Testis (tissue), 5 donors: ENCODE measurements at places on chromosomes 2 and 18. TPM values are rescaled to one million over a fixed set of nuclear protein-coding genes. Genes with fewer than 3 reads are reported as not detected.

KIAA2012 gene
- total RNA-seq = 1.1 TPM

EGR4 gene
- total RNA-seq = 12.5 TPM

CENPA gene
- 5.0 TPM for total RNA-seq

- H3K36me3 ChIP-seq = no peaks in the 10 kb centered on the region
- peaks cover 8% of the 10 kb centered on the region for H3K4me1 ChIP-seq
- no peaks in the 10 kb centered on the region for H3K27me3 ChIP-seq
These were observed 1.1 kb downstream of the ROCK2 start for GRCh38 chr2:11343368-11343649.

- no peaks in the 10 kb centered on the region for H3K27me3 ChIP-seq
- no peak for DNase-seq
- H3K36me3 ChIP-seq = no peaks in the 10 kb centered on the region
- no peak overlapping the region for H3K4me3 ChIP-seq
These were observed 42.9 kb downstream of the ARHGEF33 start for GRCh38 chr2:38932586-38932985.

DNA sequence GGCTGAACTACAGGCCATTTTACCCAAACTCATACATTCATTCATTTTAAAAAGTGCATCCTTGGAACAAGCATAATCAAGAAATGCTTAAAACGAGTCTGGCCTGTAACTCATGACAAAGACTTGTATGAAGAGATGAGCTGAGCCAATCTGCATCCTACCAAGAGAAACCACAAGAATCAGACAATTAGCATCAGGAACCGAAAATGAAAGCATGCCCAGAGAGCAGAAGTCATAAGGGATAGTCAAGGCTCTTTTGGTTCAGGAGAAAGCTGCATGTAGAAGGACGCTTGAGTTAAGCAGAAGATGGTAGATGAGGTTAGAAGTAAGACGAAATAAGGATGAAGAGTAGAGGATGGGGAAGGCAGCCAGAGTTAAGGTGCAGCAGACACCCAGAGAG is 137.0 kb upstream of the CTNNA2 start:
- no peaks in the 10 kb centered on the region for H3K4me1 ChIP-seq
- H3K4me3 ChIP-seq = no peak overlapping the region
- H3K27me3 ChIP-seq = no peaks in the 10 kb centered on the region
- no peak overlapping the region for H3K27ac ChIP-seq

- H3K36me3 ChIP-seq = no peaks in the 10 kb centered on the region
- DNase-seq = no peak
- H3K27ac ChIP-seq = no peak overlapping the region
- H3K4me1 ChIP-seq = no peaks in the 10 kb centered on the region
- no peaks in the 10 kb centered on the region for H3K27me3 ChIP-seq
These were observed 278.4 kb upstream of the FIGN start for GRCh38 chr2:164014068-164014731.

DNA sequence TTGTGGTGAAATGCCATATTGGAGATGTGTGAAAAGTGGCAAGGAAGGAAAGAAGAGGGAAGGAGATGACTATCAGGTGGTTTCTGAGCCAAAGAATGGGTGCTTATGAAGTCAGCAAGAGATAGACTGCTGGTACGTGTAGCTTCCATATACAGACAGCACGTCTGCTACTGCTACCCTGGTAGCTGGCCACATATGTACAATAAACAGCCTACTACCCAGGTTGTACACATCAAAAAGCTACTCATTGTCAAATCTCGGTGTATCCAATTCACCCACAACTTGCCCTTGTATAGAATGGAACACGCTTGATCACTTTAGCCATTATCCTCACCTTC is 761.8 kb downstream of the LRRTM4 start:
- no peak overlapping the region for H3K27ac ChIP-seq
- H3K4me3 ChIP-seq = no peak overlapping the region
- H3K4me1 ChIP-seq = no peaks in the 10 kb centered on the region
- H3K27me3 ChIP-seq = no peaks in the 10 kb centered on the region

GRCh38 chr2:2590141-2590540 is 259.1 kb upstream of the MYT1L start:
- H3K4me3 ChIP-seq = no peak overlapping the region
- no peak overlapping the region for H3K27ac ChIP-seq
- DNase-seq = no peak

DNA sequence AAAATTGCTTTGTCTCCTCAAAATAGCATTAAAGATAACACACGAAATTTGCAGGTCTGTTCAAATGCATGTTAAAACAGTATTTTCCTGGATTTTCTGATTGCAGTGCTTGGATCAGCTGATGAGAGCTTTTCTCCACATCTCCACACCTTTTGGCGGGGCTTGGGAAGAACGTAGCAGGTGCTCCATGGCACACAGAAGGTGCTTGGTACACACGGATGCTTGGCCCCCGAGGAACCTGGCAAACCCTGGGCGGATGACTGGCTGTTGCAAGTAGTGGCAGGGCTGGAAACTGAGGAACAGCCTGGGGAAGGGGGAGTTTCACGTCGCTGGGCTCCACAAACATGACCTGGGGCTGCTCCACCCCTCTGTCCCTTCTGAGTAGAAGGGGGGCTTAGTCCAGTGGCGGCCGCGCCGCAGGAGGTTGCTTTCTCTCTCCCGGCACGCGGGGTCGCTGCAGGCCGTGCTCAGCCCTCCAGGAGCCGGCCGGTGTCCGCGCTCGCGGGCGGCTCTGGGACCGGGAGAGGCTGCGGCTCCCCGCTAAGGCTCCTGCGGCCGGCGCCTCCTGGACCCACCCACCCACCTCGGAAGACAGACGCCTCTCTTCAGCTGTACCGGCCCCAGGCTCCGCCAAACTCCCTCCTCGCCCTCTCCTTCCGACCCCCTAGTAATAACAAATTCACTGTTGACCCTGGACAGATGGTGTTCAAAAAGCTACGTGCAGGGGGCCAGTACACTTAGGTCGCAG is 69.3 kb downstream of the MARCO start:
- no peaks in the 10 kb centered on the region for H3K27me3 ChIP-seq
- H3K36me3 ChIP-seq = no peaks in the 10 kb centered on the region
- H3K4me3 ChIP-seq = peak overlapping the region; percentile 7
- no peak overlapping the region for H3K27ac ChIP-seq
- peak; percentile 70 for DNase-seq
- no peaks in the 10 kb centered on the region for H3K4me1 ChIP-seq

- no peaks in the 10 kb centered on the region for H3K4me1 ChIP-seq
- H3K27ac ChIP-seq = no peak overlapping the region
- no peaks in the 10 kb centered on the region for H3K36me3 ChIP-seq
- DNase-seq = no peak
- H3K4me3 ChIP-seq = no peak overlapping the region
These were observed 156.3 kb downstream of the EPHA4 start for GRCh38 chr2:221415789-221416188.

DNA sequence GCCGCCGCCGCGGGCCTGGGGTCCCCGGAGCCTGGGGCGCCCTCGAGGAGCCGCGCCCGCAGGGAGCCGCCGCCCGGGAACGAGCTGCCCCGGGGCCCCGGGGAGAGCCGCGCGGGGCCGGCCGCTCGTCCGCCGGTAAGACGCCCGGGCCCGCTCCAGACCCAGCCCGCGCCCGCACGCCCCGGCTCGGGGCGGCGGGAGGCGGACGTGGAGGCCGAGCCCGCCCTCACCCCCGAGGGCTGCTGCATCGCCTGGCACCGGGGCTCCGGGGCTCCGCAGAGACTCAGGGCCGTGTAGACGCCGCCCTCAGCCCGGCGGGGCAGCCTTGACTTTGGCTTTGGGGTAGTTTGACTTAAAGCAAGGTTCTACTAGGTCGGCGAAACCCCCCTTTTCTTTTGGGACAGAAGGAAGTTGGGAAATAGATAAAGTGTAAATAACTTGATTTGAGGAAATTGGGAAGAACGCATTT is 335 bp downstream of the ERFE start:
- H3K27me3 ChIP-seq = no peaks in the 10 kb centered on the region
- H3K4me1 ChIP-seq = no peaks in the 10 kb centered on the region
- DNase-seq = no peak
- H3K27ac ChIP-seq = no peak overlapping the region
- H3K4me3 ChIP-seq = no peak overlapping the region

GRCh38 chr18:650428-650858 is 7.0 kb upstream of the TYMS start:
- no peak for DNase-seq
- H3K4me3 ChIP-seq = no peak overlapping the region
- H3K4me1 ChIP-seq = no peaks in the 10 kb centered on the region
- H3K27ac ChIP-seq = no peak overlapping the region
- no peaks in the 10 kb centered on the region for H3K36me3 ChIP-seq
- H3K27me3 ChIP-seq = no peaks in the 10 kb centered on the region

- no peaks in the 10 kb centered on the region for H3K27me3 ChIP-seq
- H3K4me1 ChIP-seq = peaks cover 26% of the 10 kb centered on the region
- H3K4me3 ChIP-seq = no peak overlapping the region
- no peak overlapping the region for H3K27ac ChIP-seq
These were observed 31.9 kb upstream of the ITGA6 start for GRCh38 chr2:172395503-172395902.

DNA sequence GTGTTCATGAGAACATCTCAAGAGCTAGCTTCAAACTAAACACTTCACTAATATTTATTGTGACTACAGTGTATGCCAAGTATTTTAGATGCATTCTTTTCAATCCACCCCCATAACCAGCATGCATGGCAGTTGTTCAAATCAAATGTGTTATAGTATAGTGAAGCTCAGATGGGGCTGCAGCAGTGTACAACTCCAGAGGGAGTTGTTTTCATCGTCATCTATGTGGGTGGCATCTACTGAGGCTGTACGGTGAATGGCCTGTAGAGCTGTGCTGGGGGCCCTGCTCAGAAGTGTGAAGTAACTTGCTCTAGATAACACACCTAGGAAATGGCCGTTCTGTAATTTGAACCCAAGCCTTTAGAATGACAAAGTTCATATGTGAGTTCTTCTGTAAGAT is 71.8 kb upstream of the LRATD1 start:
- no peak overlapping the region for H3K27ac ChIP-seq
- no peak overlapping the region for H3K4me3 ChIP-seq
- no peaks in the 10 kb centered on the region for H3K36me3 ChIP-seq
- H3K27me3 ChIP-seq = no peaks in the 10 kb centered on the region
- no peak for DNase-seq

DNA sequence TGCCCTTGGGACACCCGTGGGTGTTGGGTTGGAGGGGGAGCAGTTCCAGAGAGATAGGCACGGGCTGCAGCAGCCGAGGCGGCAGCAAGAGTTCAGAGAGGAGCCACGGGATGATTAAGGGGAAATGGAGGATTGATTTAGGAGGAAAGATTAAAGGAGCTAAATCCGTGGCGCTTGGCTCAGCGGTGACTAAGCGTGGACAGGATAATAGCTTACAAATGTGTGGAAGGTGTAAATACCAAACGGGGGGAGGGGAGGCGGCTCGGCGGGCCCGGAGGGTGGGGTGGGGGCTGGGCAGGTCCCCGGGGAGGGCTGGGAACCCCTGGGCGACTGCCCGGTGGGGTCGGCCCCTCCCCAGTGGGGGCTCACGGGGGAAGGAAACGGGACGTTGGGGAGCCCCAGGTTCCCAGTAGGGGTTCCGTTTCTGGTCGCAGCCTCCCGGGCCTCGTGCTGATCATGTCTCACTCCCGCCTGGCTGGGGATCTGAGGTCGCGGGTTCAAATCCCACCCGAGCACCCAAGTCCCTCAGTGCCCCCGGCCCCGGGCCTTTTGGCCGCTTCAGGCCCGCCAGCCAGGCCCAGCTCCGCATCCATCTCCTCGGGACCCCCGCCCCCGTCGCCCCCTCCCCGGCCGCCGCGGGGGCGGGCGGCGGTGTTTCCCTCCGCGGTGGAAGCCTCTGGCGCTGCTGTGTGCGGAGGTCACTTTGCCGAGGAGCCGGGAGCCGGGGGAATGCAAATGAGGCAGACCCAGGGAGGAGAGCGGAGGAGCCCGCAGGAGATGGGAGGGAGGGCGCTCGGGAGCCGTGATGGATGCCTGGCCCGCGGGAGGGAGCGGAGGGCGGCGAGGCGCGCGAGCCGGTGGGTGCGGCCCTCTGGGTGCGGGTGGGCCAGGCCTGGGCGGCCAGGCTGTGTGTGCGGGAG is 8.1 kb downstream of the ASIC4 start:
- H3K27me3 ChIP-seq = no peaks in the 10 kb centered on the region
- H3K4me3 ChIP-seq = peak overlapping the region; percentile 34

DNA sequence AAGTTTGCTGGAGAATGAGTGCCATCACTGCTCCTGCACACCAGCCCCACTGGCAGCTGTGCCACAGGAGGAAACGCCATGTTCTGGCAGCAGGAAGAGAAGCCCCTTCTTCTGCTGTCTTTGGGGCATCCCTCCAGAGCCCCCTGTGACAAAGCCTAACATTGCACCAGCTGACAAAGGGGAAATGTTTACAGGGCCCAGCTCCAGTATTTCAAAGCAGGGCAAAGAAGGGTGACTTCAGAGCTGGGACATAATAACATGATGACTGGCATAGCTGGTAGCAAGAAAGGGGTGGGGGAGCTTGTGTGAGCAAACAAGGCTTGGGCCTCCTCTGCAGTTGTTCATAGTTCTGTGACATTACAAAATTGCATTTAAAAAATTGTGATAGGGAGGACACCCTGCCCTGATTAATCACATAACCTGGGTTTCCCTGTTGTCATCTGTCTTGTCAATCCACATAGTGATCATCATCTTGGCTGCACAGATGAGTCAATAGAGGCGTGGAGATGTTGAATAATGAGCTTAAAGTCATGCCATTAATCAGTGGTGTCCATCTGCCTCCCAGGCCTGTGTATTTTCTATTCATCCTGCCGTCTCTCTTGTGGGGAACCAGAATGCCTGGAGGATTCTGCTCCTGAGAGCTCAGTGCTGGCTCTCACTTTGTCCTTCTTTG is 29.1 kb upstream of the PDIA6 start:
- no peaks in the 10 kb centered on the region for H3K4me1 ChIP-seq
- no peak overlapping the region for H3K27ac ChIP-seq
- H3K4me3 ChIP-seq = no peak overlapping the region

- no peak overlapping the region for H3K27ac ChIP-seq
- no peaks in the 10 kb centered on the region for H3K27me3 ChIP-seq
- no peaks in the 10 kb centered on the region for H3K4me1 ChIP-seq
- H3K36me3 ChIP-seq = no peaks in the 10 kb centered on the region
- H3K4me3 ChIP-seq = no peak overlapping the region
- DNase-seq = no peak
These were observed 1674.5 kb upstream of the NXPH2 start for GRCh38 chr2:140454717-140455116.

DNA sequence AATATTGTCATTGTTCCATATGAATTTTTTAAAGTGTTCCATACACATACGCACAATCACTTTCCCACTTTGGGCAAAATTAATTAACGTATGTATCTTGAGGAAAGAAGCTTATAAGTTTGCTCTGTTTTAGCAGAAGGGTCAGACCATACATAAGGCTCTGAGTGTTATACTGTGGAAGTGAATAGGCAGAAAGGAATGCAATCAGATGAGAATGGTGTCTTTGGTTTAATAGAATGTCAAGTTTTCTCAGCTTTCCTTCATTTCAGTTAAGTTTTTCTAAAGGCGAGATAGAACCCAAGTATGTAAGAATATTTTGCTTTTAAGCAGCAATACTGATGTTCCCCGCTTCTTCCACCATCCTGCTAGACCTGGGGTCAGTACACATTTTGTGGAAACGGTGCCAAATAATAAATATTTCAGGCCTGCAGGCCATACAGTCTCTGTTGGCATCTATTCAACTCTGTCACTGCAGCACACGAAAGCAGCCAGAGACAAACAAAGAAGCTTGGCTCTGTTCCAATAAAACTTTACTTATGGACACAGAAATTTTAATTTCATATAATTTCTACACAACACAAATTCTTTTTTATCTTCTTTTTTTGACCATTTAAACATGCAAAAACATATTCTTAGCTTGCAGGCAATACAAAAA is 100.6 kb downstream of the UPP2 start:
- no peaks in the 10 kb centered on the region for H3K27me3 ChIP-seq
- H3K27ac ChIP-seq = no peak overlapping the region
- DNase-seq = no peak
- H3K4me1 ChIP-seq = no peaks in the 10 kb centered on the region
